CD4-positive, alpha-beta T cell treated with Interleukin-17A for 1 hour (primary cell): ENCODE measurements at places on chromosomes 4 and X.

DNA sequence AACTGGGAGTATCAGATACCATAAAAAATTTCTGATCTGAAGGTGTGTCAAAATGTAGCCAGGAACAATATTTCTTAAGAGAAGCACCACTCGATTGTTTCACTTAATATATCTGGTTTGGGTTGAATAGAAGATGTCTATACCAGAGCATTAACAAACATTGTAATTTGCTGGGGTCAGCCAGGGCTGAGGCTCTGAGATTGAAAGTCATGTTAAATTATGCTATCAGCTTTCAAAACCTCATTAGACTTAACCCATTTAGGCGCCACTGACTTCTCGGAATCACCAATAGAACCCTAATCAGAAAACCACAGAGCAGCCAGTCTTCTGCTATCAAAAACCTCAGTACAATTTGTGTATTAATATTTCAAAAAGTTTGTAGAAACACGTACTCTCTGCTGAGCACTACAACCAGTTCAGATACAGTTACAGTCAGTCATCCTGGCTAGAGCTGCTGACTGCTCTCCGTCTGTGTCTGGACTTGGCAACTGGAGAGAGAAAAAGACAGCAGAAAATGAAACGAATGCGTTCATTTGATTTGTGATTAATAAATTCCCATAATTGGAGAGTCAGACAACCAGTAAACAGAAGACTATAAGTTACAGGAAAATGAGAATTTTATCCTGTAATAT is 848.6 kb upstream of the PABPC4L start:
- DNase-seq: no peak

GRCh38 chr4:86822136-86822535 is 27.0 kb downstream of the SLC10A6 start:
- DNase-seq: no peak

DNA sequence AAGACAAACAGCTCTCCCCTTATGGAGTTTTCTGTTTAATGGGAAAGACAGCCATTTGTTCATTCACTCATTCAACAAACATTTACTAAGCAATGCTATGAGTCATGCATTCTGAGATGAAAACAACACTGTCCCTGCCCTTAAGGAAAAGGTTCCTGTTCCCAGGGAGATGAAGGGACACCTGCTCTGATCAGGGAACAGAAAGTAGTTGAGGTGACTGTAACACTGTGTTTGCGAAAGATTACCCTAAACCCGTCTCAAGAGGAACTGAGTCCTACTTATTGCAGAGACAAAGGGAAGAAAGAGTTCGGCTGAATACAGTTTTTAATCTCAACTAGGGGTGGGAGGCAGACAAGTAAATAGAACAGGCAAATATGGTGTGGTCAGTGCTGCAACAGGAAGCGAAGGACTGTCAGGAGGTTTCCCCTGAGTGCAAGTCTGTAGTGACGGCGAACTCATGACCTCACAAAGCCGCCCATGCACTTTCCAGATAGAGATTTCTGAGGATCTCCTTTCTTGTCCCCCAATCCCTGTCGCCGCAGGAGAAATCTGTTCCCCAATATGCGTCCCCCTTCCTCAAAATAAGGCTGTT is 712 bp downstream of the STX18 start:
- DNase-seq: peak; percentile 42

- DNase-seq: no peak
Observed at GRCh38 chr4:182255441-182256190, 12.4 kb downstream of the TENM3 start.

GRCh38 chr4:90544532-90545045 is 417.4 kb downstream of the CCSER1 start:
- no peak for DNase-seq

GRCh38 chrX:39459952-39460351 is 637.8 kb downstream of the BCOR start:
- no peak for DNase-seq
